ENCODE measurements at places on chromosomes 2 and 18.

DNA sequence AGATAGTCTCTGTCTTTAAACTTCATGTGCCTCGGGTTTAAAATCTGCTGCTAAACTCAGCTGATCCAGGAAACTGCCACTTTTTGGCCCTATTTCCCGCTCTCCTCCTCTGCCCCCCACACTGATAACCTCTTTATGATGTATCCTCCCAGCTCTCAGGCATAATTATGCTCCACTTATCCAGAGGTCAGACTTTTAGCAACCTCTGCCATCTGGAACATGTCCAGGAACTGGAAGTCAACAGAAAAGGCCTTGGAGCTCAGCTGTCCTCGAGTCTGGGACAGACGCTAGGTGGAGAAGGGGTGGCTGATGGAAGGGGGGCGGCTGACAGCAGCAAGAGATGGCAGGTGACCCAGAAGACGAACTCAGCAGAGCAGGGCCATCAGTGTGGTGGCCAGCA lies 41.2 kb downstream of the ASAP2 start:
- DNase-seq: no peak

DNA sequence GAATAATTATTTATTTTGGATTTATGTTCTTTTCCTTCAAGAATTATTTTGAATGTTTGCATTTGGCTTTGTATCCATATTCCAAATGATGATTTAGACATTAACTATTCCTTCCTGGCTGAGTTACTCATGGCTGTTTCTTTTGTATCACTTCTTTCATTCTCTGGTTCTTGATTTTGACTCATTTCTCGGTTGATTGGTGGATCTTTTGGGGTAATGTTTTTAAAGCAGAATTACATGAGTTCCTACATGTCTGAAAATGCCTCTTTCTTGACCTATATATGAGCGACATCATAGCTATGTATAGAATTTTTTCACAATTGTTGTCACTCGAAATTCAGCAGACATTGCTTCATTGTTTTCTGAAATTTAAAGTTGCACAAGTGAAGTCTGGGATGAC lies 39.5 kb downstream of the CYP26B1 start:
- no peak for DNase-seq

DNA sequence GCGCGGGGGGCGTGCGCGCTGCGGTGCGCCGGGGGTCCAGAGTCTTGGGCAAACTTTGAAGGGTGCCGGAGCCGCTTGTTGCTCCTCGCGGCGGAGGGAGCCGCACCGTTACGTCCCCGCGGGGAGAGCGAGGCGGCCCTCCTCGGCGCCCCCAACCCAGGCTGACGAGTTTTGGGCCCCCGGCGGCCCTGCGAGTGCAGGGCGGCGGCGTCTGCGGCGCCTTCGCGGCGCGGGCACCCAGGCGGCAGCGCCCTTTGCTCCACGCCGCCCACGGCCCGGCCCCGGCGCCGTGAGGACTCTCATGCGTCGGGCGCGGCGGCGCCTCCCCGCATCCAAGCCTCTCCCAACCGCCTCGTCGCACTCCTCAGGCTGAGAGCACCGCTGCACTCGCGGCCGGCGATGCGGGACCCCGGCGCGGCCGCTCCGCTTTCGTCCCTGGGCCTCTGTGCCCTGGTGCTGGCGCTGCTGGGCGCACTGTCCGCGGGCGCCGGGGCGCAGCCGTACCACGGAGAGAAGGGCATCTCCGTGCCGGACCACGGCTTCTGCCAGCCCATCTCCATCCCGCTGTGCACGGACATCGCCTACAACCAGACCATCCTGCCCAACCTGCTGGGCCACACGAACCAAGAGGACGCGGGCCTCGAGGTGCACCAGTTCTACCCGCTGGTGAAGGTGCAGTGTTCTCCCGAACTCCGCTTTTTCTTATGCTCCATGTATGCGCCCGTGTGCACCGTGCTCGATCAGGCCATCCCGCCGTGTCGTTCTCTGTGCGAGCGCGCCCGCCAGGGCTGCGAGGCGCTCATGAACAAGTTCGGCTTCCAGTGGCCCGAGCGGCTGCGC lies 814 bp downstream of the FZD7 start:
- peak; percentile 11 for DNase-seq

GRCh38 chr2:103179798-103180197 lies 418.0 kb downstream of the TMEM182 start:
- DNase-seq: no peak

DNA sequence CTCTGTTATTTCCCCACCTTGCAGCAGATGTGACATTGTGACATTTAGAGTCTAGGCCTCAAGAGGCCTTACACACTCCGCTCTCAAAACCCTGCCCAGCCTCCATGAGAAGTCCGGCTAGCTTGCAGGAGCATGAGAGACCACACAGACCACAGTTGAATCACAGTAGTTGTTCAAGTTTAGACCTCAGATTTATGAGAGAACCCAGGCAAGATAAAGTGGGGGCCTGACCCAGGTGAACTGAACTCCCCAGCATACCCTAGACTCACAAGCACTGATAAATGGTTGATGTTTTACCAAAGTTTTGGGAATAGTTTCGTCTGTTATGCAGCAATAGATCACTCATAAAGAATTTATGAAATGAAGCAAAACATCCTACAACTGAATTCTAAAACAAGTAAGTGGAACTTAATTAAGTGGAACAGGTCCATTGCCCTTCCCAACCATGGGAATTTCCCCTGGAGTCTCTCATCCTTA lies 4.7 kb upstream of the STAT1 start:
- DNase-seq: no peak

DNA sequence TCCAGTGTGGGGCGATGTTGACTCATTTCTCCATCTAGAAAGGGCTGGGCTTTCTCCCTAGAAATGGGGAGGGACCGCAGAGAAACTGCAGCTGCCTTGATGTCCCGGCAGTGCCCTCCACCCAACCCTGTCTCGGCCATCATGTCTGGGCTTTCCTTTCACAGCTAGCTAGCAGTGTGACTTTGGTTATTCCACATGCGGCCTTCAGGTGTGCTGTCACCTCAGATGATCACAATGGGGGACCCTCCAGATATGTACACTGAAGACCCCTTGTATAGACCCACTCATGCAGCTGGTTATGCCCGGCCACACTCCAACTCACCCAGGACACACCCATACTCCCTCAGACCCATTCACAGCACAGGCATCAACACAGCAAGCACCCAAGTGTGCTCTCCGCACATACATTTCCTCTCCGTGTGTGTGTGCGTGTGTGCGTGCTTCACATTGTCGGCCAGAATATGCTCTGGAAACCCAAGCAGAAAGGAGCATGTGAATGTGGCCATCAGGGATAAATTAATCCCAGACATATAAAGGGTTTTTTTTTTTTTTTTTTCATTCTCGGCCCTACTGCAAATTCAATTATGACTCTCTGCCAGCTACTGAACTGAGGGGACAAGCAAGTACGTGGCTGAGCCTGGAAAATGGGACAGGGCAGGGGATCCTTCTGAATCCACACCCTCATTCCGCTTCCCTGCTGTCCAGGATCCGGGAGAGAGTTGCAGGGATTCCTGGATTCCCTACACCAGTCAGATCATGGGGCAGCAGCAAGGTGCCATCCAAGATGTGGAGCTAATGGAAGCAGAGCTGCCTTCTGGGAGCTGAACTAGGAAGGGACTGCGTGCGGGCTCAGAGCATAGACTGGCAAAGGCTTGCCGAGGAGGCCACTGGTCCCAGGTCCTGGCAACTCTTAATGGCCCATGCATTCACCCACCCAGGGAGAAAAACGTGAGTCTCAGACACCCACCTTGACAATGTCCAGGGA lies 240.2 kb downstream of the DYSF start:
- DNase-seq: no peak

DNA sequence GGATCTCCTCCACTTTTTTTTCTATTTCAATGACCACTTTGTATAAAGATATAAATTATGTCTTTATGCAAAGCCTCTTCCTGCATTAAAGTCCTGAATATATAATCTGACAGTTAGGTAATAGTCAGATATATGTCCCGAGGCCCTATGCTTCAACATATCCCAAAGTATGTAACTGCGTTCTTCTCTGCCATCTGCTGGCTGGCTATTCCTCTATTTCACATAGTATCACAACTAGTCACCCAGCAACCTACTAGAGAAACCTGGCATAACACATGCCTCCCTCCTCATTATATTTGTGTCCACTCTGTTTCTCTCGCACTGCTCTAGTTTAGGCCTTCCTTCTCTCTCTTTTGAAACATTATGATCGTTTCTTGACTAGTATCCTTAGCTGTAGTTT lies 640.8 kb downstream of the DPP10 start:
- no peak for DNase-seq

DNA sequence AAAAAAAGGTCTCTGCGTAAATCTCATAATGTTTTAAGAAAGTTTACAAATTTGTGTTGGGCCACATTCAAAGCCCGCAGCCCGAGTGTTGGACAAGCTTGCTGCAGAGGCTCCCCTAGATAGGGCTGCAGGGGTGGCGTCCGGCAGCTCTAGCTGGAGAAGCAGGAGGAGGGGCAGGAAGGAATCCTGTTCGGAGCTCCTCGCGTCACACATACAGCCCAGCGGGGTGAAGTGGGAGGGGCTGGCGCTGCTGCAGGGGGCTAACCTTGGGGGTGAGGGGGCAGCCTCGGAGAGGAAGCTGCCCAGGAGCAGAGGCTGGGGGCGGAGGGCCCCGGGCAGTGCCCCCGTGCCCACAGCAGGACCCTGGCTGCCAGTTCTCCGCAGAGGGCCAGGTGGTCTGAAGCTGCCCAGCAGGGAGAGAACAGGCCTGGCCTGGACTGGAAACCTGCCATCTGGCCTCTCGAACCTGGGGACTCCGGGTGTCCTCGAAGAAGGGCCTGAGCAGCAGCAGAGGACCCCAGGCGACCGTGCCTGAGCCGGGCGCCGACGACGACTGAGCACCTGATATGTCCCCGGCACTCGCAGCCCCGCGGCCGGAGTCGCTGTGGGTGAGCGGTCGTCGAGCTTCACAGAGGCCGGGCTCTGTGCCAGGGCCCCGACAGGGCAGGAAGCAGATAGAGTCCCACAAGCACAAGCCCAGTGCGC lies 2.6 kb upstream of the GPR35 start:
- no peak for DNase-seq

GRCh38 chr18:29172756-29173067 lies 995.8 kb upstream of the CDH2 start:
- no peak for DNase-seq

DNA sequence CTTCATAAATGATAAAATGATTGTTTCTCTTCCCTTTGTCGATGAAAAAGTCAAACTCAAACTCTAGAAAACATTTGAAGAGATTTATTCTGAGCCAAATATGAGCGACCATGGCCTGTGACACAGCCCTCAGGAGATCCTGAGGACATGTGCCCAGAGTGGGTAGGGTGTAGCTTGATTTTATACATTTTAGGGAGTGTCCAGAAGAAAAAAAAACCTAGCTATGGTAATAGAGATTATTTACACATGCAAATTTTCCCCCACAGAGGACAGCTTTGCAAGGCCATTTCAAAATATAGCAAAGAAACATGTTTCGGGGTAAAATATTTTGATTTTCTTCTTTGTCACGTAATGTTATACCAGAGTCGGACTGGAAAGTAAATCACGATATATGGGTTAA lies 92.4 kb upstream of the TRIB2 start:
- DNase-seq: no peak

Measured in memory B cell (primary cell).